ENCODE measurements at places on chromosomes 16 and 17.

DNA sequence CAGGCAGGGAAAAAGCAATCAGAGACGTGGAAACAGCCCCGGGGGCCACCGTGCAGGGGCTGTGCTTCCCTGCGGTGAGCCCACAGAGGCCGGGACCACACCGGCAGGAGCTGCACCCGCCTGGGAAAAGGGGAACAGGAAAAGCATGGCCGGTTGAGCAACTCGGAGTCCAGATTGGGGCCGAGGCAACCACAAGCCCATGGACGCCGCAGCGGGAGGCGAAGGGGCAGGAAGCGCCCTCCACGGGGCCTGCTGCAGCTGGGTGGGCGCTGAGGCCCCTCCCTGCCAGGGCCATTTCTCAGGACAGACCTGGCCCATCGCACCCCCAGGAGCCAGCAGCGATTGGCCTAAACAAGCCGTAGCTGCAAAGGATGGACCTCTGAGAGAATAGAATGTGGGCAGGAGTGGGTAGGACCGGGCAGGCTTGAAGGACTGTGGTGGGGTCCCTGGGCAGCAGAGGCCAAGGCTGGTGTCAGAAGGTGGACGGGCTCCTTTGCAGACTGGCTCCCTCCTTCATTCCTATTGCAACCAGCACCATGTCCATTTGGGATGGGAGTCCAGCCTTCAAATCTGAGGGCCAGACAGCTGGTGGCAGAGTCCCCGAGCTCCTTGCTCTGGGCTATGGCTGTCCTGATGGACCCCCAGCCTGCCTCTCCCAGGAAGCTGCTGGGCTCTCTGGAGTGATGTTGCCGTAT is 30.4 kb downstream of the COX4I1 start:
- no peak for DNase-seq

DNA sequence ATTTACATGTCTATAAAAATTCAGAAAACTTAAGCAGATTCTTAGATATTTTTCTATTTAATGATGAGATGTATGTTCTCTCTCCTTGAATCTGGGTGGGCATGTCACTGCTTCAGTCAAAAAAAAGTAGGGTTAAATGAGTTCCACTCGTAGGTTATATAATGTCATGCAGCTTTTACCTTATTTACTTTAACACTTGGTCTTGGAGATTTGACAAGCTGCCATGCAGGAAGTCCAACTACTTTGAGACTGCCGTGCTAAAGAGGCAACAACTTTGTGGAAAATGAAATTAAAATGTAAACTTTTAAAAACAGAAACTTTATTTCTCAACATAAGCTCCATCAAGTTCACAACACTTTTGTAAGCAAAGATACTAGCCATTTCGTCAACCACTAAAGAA is 1336.0 kb upstream of the CDH8 start:
- DNase-seq, result no peak

- no peak for DNase-seq
These were observed 27.2 kb upstream of the CDC6 start for GRCh38 chr17:40260528-40260927.

- no peak for DNase-seq
These were observed 107.8 kb downstream of the CRLF3 start for GRCh38 chr17:30716461-30717290.

- no peak for DNase-seq
These were observed 165.4 kb downstream of the SEC14L1 start for GRCh38 chr17:77306048-77306789.

- DNase-seq, result no peak
These were observed 45.1 kb downstream of the FZD2 start for GRCh38 chr17:44602390-44602789.

- DNase-seq, result no peak
These were observed 6.5 kb upstream of the COL1A1 start for GRCh38 chr17:50207792-50208567.

- no peak for DNase-seq
These were observed 15.0 kb downstream of the SLC38A8 start for GRCh38 chr16:84027625-84028024.

DNA sequence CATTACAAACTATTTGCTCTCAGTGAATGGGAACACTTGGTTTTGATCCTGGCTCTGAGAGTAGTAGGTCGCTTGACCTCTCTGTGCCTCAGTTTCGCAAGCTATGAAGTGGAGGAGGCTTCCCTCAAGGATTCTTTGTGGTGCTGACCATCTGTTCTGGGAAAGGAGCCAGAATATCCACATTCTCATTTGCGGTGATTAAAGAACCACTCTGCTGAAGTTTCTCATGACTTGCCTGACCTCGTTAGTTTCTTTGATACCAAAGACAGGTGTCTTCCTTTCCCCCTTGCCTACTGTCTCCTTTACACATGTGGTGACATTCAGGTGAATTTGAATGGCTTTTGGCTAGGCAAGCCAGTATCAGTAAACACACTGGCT is 116.0 kb downstream of the SNX29 start:
- DNase-seq, result peak; percentile 59

- DNase-seq, result no peak
These were observed 755 bp upstream of the TUFM start for GRCh38 chr16:28846933-28847273.

- DNase-seq, result no peak
These were observed 14.7 kb downstream of the ANKRD13B start for GRCh38 chr17:29607557-29608195.

GRCh38 chr17:80111702-80112470 is 10.5 kb downstream of the GAA start:
- DNase-seq, result no peak

GRCh38 chr16:66712512-66712911 is 16.0 kb upstream of the CMTM4 start:
- no peak for DNase-seq
